Activated CD4-positive, alpha-beta T cell treated with anti-CD3 and anti-CD28 coated beads, Interleukin-2, amount 50 U/mL, for 1 hour (primary cell): ENCODE measurements at places on chromosomes 12 and 14.

- no peak for DNase-seq
Measured at GRCh38 chr14:36655963-36656686, 5.5 kb upstream of the PAX9 start.

- DNase-seq = no peak
Measured at GRCh38 chr14:68969278-68970033, 9.6 kb downstream of the ACTN1 start.

- DNase-seq = no peak
Measured at GRCh38 chr12:83753904-83754303, 1067.2 kb downstream of the TMTC2 start.

DNA sequence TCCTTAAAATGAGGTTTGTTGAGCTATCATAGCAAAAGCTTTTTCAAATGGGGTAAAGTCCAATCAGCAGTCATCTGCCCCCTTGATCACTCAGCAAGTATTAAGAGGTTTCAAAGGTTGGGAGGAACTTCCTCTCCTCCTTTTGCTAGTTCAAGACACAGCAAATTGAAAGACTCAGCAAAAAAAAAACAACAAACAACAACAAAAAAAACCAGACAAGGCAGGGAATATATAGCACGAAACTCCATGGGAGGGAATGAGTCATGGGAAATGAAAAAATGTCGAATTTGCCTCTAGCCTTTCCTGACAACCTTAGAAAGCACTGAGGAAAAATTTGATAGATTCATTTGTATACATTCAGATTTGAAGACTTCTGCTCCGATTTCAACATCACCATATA, 1.6 kb upstream of the SLC7A8 start:
- no peak for DNase-seq

DNA sequence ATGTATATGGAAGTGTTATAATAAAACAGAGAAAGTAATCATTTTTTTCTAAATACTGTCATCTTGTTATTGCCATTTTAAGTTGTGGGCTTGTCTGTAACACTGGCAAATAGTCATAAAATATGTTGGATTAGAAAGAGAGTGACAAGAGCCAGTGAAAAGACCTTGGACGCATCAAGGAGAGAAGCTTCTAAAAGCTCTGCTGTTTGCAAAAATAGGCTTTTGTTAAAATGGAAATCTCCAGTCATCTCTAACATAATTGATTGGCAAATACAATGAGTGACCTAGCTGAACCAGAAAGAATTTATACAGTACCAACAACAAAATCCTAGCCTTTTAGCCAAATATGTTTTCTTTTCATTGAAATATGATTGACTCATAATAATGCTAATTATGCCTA, 245.8 kb upstream of the RMST start:
- DNase-seq = no peak

GRCh38 chr12:43841253-43841652, 5.4 kb downstream of the TMEM117 start:
- DNase-seq = no peak

DNA sequence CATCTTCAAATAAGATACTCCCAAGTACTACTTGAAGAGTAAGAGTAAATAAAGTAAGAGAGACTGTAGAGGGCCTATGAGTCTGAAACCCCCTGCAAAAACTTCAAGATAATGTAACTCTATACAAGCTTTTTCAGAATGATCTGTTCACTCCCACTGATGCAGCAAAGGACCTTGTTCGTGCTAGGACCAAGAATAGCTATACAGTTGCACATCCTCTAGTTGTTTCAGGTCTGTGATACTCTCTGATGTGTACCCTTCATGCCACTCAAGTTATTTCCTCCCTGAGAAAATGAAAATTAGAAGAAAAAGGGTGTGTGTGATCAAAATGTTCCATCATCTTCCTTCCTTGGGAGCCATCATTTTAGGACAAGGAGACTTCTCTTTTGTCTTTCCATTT, 204.4 kb downstream of the ALX1 start:
- DNase-seq = no peak

- DNase-seq = no peak
Measured at GRCh38 chr12:5715021-5715420, 230.0 kb downstream of the ANO2 start.

GRCh38 chr14:80681651-80682050, 259.9 kb downstream of the CEP128 start:
- DNase-seq = no peak

- DNase-seq = no peak
Measured at GRCh38 chr12:10688042-10688441, 14.2 kb upstream of the STYK1 start.

- no peak for DNase-seq
Measured at GRCh38 chr14:35875296-35875695, 49.2 kb downstream of the BRMS1L start.

- no peak for DNase-seq
Measured at GRCh38 chr12:64998371-64999147, 122.5 kb downstream of the WIF1 start.

- no peak for DNase-seq
Measured at GRCh38 chr14:72638021-72638420, 255.9 kb downstream of the DPF3 start.

- DNase-seq = no peak
Measured at GRCh38 chr12:66467932-66468331, 165.6 kb downstream of the HELB start.

GRCh38 chr12:95463050-95463449, 10.9 kb upstream of the METAP2 start:
- DNase-seq = no peak

DNA sequence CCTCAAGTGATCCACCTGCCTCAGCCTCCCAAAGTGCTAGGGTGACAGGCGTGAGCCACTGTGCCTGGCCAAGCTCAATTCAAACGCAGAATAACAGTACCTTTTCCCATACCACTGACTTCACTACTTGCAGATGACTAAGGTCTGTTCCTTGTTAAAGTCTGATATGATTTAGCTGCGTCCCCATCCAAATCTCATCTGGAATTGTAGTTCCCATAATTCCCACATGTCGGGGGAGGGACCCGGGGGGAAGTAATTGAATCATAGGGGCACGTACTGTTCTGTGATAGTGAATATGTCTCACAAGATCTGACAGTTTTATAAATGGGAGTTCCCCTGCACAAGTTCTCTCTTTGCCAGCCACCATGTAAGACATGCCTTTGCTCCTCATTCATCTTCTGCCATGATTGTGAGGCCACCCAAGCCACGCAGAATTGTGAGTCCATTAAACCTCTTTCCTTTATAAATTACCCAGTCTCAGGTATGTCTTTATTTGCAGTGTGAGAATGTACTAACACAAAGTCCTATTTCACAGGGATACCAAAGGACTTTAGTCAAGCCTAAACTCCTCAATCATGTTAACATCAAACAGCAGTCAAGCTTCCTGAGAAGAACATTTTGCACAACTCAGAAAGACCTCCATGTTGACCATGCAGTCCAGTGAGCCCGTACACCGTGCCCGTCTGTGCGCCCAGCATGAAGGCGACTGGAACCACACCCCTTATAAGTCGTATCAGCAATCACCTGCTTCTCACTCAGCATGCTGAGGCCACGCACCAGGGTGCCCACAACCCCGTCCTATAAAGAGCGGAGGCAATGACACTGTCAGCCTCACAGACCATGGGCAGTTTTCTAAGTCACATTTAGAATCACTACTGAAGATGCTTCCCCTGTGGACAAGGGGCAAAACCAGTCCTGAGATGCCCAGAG, 36.9 kb downstream of the FOXN3 start:
- DNase-seq = no peak

GRCh38 chr14:51520087-51520486, 131.6 kb upstream of the FRMD6 start:
- DNase-seq = no peak

- no peak for DNase-seq
Measured at GRCh38 chr12:6840330-6840729, 395 bp upstream of the GNB3 start.
